PC-9 (cell line): ENCODE measurements at places on chromosomes 1 and 21. TPM values are rescaled to one million over a fixed set of nuclear protein-coding genes. Genes with fewer than 3 reads are reported as not detected.
A peak's percentile ranks its signal among the peaks of the same experiment; 100 is the strongest.

PCP4 gene
- not detected in 2 replicates for total RNA-seq

DIO1 gene
- not detected in 2 replicates for total RNA-seq

NGF gene
- 5.5 and 9.7 TPM in 2 replicates for total RNA-seq

DNA sequence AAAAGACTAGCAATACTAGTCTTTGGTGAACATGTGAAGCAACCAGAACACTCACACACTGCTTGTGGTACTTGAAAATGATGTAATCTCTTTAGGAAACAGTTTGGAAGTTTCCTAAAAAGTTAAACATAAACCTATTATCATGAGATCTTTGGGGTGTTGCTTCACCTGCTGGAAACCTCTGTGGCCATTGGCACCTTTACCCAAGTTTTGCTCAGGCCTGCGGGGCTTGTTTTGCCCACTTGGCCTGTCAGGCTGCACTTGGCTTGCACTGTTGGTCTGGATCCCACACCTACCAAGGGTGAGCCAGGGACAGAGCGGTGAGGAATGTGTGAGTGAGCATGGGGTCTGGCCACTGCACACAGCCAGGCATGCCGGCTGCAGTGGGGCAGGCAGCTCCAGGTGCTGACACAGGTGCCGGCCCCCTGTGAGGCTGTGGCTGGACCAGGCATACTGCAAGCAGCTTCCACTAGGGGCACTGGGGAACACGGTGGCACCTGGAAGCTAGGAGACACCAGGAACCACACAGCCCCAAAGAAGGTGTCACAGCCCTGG is 14.4 kb upstream of the FNBP1L start:
- no peaks in the 10 kb centered on the region for H3K27me3 ChIP-seq
- no peak for DNase-seq
- H3K4me3 ChIP-seq: no peak overlapping the region
- H3K36me3 ChIP-seq: no peaks in the 10 kb centered on the region
- H3K4me1 ChIP-seq: no peaks in the 10 kb centered on the region; the same call in 1 of the 2 replicates

DNA sequence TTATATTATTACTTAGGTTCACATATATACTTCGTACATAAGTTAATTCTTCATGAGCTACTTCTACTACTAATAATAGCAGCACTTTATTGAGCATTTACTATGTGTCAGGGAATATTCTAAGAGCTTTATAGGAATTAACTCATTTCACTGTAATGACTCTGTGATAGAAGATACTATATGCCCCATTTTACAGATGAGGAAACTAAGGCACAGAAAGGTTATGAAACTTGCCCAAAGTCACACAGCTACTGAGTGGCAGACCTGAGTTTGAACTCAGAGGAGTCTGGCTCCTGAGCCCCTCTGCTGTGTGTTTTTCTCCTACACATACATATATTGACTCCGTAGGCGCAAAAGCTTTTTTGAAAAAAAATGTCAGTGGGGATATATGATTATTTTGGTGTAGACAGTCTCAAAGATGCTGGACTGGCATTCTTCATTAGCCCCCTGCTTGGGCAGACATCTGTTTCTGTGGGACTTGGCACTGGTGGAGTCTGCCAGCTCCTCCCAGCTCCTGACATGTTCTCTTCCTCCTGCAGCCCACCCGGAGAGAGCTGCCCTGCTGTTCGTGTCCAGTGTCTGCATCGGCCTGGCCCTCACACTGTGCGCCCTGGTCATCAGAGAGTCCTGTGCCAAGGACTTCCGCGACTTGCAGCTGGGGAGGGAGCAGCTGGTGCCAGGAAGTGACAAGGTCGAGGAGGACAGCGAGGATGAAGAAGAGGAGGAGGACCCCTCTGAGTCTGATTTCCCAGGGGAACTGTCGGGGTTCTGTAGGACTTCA is 70.9 kb downstream of the TCP10L start:
- H3K4me1 ChIP-seq: no peaks in the 10 kb centered on the region
- DNase-seq: no peak
- H3K27me3 ChIP-seq: no peaks in the 10 kb centered on the region

DNA sequence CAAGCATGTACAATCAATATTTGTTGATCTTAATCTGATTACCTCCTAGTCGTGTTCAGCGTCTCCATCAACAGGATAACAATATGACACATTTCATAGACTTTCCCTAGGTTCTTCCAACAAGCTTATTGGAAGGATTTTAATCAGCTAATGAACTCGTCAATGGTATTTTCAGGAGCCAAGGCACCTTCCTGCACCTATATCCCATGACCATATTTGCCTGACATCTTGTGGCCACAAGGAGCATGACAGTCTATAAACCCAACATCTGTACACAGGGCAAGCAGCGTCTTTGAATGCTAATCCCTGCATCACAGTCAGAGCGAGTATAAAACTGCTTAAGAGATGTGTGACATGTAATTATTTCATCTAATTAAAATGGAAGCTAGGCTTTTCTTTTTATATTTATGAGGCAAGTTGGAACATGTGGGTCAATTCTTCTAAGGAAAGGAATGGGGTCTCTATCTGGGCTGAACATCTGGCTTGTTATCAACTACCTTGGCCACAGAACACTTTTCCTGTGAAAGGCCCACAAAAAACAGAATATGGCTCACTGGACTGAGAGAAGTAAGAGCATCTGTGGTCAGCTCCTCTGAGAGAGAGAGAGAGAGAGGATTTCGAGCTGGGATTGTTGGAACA is 388.8 kb downstream of the NTNG1 start:
- H3K4me3 ChIP-seq: no peak overlapping the region
- peak; percentile 56 for DNase-seq
- no peaks in the 10 kb centered on the region for H3K27me3 ChIP-seq
- no peak overlapping the region for H3K27ac ChIP-seq
- H3K4me1 ChIP-seq: peaks cover 5% of the 10 kb centered on the region
- H3K36me3 ChIP-seq: no peaks in the 10 kb centered on the region

- peaks cover 52% of the 10 kb centered on the region for H3K4me1 ChIP-seq
- H3K4me3 ChIP-seq: peak within 1 kb of the TSS; percentile 66
- peak within 1 kb of the TSS; percentile 81 for H3K27ac ChIP-seq
- H3K36me3 ChIP-seq: no peaks in the 10 kb centered on the region
Observed at GRCh38 chr1:209674957-209675564, at the start of gene G0S2. Gene G0S2 (plus strand): TSS chr1:209675412. CDS start chr1:209675685, 273 bp downstream.

- H3K27me3 ChIP-seq: no peaks in the 10 kb centered on the region
- H3K4me1 ChIP-seq: no peaks in the 10 kb centered on the region
- H3K27ac ChIP-seq: no peak overlapping the region
- DNase-seq: no peak
- no peak overlapping the region for H3K4me3 ChIP-seq
Observed at GRCh38 chr1:26291433-26291832, 11.5 kb downstream of the SH3BGRL3 start.

DNA sequence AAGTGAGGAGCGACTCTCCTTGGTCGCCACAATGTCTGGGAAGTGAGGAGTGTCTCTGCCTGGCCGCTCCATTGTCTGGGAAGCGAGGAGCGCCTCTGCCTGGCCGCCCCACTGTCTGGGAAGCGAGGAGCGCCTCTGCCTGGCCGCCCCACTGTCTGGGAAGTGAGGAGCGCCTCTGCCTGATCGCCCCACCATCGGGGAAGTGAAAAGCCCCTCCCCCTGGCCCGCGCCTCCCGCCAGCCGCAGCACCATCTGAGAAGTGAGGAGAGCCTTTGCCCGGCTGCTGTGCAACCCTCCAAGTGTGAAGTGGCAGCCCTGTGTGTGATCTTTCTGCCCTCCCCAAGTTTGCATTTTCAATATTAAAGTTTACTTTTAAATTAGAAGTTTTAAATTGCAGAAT is 95.0 kb upstream of the PPP2R5A start:
- DNase-seq: no peak
- no peaks in the 10 kb centered on the region for H3K4me1 ChIP-seq

GRCh38 chr1:207605444-207606361 is 39.2 kb upstream of the CR1L start:
- no peak overlapping the region for H3K27ac ChIP-seq
- no peak overlapping the region for H3K4me3 ChIP-seq
- no peaks in the 10 kb centered on the region for H3K27me3 ChIP-seq
- H3K4me1 ChIP-seq: no peaks in the 10 kb centered on the region
- H3K36me3 ChIP-seq: no peaks in the 10 kb centered on the region
- DNase-seq: no peak

GRCh38 chr1:223621312-223621734 is 44.2 kb downstream of the CAPN8 start:
- H3K27me3 ChIP-seq: no peaks in the 10 kb centered on the region
- peaks cover 15% of the 10 kb centered on the region; the same call in 1 of the 2 replicates for H3K36me3 ChIP-seq
- no peak for DNase-seq
- H3K27ac ChIP-seq: no peak overlapping the region
- H3K4me1 ChIP-seq: no peaks in the 10 kb centered on the region

DNA sequence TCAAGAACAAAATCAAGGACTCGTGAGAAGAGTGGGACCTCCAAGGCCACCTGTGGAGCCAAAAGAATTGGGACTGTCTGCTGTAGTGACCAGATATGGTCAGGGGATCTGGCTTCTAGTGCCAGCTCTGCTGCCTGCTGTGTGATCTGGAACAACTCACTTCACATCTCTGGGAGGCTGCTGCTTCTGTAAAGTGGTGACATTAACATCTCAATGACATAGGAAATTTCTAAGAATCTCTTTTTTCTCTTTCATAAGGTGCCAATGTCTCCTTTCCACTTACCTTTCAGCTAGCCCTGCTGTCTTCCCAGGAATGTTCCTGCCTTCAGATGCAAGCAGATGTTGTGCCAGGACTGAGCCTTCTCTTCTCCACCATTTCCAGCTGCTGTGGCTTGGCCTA is 5.0 kb upstream of the SRSF4 start:
- no peak for DNase-seq
- peak overlapping the region; percentile 61 for H3K27ac ChIP-seq
- H3K36me3 ChIP-seq: no peaks in the 10 kb centered on the region
- no peaks in the 10 kb centered on the region for H3K27me3 ChIP-seq
- H3K4me3 ChIP-seq: no peak overlapping the region

DNA sequence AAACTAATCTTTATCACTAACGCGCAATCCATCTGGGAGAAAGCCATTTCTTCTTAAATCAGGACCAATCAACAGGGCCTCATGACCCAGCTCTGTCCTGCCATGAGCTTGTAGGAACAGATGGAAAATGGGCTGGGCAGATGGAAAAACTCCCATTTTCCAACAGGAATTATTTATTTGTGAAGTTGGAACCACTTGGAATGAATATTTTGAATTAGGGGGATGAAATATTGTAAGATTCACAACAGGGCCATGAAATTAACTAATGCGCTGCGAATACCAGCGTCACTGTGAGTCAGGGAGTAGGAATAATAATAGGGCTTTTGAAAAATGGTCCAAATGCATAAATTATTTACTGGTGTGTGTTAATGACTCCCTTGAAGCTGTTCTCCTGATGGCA is 53.1 kb upstream of the CYP2J2 start:
- no peaks in the 10 kb centered on the region for H3K36me3 ChIP-seq
- no peak overlapping the region for H3K27ac ChIP-seq
- no peaks in the 10 kb centered on the region for H3K4me1 ChIP-seq
- H3K4me3 ChIP-seq: no peak overlapping the region

GRCh38 chr21:45854690-45855247 is 126.8 kb upstream of the COL6A1 start:
- DNase-seq: no peak
- H3K36me3 ChIP-seq: no peaks in the 10 kb centered on the region
- no peak overlapping the region for H3K4me3 ChIP-seq
- H3K27me3 ChIP-seq: peaks cover 9% of the 10 kb centered on the region

GRCh38 chr1:97824200-97824599 is 96.6 kb downstream of the DPYD start:
- no peak overlapping the region for H3K4me3 ChIP-seq
- H3K27ac ChIP-seq: no peak overlapping the region
- no peaks in the 10 kb centered on the region for H3K4me1 ChIP-seq
